GDM1 (cell line): ENCODE measurements at places on chromosomes 2 and 18.

DNA sequence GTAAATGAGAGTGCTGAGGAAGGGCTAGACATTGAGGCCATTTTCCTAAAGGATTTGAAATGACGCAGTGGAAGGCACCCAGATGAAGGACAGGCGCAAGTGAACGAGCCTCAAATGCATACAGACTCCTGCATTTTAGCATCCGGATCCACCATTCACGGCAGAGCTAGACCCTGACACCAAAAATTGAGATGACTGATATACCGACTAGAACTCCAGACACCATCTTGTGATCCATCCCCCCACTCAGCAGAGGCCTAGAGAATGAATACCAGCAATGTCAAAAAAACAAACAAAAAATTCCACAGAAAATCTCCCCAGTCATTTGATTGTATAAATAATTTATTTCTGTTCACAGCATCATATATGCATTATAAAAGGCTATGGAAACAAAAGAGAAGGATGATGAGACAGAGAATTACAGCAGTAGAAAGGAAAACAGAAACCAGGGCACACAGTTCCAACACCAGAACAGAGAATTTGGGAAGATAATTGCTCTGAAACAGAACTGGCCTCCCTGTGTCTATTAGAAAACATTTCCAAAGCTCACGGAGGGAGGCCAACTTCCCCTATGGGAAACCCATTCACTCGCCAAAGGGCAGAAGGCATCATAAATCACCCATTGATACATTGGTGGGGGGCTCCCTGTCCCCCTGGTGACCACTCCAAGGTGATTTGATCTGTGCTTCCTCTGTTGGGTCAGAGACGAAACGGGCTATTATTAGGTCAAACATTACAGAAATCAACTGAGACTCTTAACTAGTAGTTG, 4.0 kb downstream of the ARL4C start:
- no peak for DNase-seq

DNA sequence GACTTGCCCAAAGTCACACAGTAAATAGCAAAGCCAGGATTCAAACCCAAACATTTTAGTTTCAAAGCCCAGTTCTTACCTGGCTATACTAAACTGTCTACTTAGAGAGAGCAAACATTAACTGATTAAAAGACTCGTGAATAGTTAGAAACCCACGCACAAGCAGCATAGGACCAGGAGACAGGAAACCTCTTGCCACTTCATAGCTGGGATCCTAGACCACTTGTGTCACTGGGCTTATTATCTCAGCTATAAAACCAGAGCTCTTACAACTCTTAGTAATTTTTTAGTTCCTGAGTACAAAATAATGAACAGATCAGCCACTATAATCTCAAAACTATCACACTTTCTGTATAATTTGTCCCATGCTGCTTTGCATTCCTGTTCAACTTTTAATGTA, 2.4 kb upstream of the AAK1 start:
- no peak for DNase-seq

- DNase-seq = no peak
Measured at GRCh38 chr2:10370390-10370789, 67.7 kb downstream of the HPCAL1 start.

DNA sequence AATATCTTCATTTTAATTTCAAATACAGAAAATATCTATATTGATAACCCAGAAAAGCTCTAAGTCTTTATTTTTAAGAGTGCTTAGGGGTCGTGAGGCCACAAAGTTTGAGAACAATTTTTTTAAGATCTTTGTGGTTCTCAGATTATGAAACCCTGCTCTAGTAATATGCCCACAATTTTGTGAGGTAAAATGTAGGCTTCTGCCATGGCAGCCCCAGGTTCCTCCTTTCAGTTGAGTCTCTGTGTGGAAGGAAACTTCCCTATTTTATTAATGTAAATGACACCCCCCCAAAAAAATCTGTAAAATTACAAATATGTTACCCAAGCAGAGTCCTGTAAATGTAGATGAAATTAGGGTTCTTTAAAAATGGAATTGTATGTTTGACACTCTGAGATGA, 600.5 kb downstream of the SATB2 start:
- no peak for DNase-seq

GRCh38 chr2:163878718-163879117, 142.9 kb upstream of the FIGN start:
- DNase-seq = no peak

DNA sequence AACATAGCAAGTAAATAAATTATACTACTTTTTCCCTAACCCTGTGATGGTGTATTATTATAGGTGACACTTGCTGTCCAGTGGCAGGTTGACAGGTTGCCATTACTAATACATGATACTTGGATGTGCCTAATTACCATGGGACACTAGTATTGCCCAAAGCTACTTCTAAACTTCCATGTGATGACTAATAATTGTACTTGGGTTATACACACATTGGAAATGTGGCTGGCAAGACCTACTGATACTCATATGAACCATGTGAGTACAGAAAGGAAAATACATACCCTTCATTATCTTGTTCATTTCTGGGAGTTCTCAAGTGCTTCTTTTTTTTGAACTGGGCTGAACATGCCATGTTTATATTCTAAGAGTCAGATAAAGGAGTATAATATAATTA, 156.4 kb downstream of the IKZF2 start:
- DNase-seq = no peak

DNA sequence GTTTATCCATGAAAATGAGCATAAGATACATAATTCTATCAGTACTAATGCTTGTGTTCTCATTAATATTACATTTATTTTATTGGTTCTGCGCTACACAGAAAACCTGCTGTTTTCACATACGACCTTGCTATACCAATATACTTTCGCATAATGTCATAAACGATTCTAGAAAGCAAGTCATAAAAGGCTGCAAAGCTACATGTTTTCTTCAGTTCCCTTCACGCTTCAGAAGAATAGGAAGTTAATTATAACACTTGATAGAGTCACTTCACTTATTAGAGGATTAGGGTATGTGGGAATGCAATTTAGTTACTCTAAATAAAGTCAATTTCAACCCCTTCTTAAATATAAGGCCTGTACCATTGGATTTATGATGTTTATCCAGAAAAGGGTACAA, 29.0 kb downstream of the PSME4 start:
- no peak for DNase-seq

DNA sequence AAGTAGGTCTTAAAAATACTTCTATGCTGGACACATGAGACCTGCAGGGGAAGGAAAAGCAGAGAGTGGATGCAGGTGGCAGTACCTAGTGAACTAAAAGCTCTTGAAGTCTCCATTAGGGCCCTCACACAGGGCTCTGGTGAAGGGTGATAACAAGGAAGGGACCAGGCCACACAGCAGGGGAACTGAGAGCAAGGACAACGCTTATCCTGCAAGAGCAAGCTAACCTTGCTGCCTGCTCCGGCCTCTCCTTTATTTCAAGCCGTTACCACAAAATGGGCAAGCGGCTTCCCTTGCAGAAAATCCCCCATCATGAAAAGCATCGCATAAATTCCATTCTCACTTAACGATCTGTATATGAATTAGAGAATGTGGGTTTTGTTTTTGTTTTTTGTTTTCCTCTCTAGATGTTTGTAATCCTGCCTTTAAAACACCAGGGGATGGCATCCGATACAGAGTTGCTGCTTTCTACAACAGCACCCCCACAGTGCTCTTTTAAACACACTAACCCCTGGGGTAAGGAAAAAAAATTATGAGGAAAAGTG, 64.5 kb downstream of the CACNB4 start:
- no peak for DNase-seq

GRCh38 chr2:180520206-180520605, 460.2 kb upstream of the UBE2E3 start:
- no peak for DNase-seq

DNA sequence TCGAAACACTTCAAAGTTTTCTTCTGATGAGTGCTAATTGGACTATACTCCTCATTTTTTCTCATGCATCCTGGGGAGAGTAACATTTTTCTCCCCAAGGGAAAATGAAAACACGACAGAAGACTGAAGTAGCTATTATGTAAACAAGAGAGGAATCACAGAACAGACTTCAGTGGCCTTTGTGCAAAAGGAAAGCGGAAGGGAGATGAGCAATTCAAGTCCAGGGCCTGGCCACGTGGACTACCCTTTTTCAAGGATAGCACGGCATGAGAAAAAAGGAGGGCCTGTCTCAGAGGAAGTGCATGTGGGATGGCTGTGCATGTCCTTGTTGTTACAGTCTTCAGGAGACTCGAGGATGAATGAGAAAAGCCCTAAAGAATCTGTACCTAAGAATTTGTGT, 43.8 kb upstream of the KCNE4 start:
- no peak for DNase-seq

DNA sequence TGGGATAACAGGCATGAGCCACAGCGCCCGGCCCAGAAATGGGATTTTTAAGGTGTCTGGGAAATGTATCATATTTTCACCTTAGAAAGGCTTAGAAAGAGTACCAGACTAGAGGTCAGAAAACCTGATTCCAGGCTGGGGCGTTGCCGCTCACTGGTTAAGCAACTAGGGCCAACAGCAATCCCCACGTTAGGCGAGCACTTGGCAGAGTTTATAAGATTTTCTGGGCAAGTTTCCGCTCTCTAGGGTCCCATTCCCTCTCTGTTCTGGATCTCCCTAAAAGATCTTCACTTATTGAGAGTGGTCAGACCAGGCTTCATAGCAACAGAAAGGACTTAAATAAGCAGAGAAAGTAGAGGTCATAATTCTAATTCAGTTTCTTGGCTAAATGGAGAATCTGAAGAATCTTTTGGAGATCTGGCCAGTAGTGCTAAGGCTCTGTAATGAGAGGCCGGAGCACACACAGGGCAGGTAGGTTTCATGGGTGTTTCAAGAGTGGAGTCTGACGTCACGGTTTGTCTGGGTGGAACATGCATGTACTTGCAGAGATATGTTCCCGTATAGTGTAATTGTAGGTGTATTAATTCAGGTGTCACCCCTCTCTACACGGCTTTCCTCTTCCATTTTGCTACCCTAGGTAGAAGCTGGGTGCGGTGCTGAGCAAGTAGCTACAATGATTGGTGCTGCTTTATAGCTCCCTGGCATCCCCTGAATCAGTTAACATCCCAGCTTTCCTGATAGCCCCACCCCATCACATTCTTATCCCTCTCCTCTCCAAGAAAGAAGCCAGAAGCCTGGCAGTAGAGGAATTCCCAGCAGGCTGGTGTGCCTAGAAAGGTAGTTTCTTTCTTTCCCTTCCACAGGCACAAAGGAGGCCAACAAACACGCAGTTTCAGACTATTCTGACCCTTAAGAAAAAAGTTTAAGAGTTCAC, 4.4 kb upstream of the SMAD7 start:
- DNase-seq = no peak

GRCh38 chr18:35582899-35583558, 1.5 kb downstream of the GALNT1 start:
- DNase-seq = no peak

DNA sequence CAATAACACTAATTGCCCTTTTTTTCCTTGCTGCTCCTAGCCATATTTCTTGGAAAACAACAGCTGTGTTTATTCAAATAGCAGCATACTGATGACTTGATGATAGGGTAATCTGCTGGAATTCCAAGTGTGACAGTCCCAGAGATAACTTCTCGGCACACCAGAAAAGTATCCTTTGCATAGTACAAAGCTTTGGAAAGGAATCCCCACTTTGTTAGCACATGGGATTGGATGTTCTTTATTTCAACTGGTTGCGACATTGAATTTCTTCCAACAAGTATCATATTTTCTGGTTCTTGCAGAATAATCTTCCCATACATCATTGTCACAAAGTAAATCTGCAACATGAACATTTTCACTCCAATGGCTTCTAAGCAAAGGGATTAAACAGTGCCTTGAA, 445.8 kb upstream of the ACVR2A start:
- DNase-seq = no peak

GRCh38 chr18:64983497-64984238, 767.1 kb upstream of the CDH7 start:
- no peak for DNase-seq

DNA sequence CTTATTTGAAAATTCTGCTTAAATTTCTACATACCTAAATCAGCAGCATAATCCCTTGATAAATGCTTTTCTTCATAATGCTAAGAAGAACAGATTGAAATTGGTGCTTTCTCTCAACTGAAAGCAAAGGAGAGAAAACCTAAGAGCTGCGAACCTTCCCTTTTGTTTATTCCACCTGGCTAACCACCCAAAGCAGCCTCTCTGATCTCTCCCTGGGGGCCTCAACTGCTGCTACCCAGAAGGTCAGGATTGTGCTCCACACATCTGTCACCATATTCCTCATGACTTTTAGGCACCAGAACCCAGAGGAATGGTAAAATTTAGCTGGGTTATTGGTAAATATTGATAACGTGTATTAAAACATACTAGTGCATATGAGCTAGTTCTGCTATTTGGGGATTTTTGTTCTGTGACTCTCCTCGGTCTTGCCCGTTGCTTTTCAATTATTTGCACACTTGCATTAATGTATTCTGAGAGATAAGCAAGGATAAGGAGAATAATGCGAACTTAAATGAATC, 334.1 kb downstream of the RIT2 start:
- DNase-seq = no peak

- no peak for DNase-seq
Measured at GRCh38 chr2:100948942-100949811, 52.9 kb upstream of the RPL31 start.

DNA sequence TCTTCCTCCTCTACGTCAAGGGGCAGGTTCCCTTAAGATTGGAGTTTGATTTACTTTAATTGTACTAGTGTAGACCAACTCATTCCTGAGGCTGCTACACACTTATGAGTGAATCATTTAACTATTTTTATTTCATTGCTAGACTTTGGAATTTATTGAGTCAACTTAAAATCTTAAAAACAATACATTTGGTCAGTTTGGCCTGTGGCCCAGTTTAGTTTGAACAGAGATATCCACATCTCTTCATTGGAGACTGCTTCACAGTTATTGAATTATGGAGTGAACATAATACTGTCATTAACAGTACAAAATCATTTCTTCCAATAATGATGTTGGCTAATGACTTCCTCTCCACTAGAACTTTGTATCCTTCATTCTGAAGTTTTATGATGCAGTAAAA, 34.5 kb upstream of the STPG4 start:
- no peak for DNase-seq

DNA sequence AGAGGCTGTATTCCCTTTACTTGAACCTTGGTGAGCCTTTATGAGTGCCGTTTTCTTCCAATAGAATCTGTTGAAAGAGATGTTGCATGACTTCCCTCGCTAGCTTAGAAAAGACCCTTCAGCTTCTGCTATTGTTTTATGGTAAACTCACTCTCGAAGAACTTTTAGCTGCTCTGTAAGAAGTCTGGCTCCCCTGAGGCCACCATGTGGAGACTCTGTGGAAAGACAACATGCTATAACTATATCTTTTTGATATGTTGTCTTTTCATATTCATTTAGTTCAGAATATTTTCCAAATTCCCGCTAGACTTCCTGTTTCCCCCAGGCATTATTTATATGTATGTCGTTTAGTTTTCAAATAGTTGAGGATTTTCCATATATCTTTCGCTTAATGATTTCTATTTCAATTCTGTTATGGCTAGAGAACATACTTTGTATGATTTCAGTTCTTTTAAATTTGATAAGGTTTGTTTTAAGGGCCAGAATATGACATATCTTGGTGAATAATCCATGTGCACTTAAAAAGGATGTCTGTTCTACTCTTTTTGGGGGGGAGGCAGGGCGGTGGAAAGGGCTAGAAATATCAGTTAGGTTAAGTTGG, 64.1 kb downstream of the PTPN4 start:
- DNase-seq = peak; percentile 14

GRCh38 chr2:164840458-164840929, 1.1 kb downstream of the COBLL1 start:
- no peak for DNase-seq

GRCh38 chr18:74977041-74977440, 231.9 kb downstream of the PTGR3 start:
- no peak for DNase-seq
